T-cell (primary cell): ENCODE measurements at places on chromosomes 1 and 21. TPM values are rescaled to one million over a fixed set of nuclear protein-coding genes. Genes with fewer than 3 reads are reported as not detected.

Gene IFNLR1
- 2.4 TPM for total RNA-seq

Gene LPGAT1
- 47.1 TPM for total RNA-seq

Gene DCDC2B
- 0.18 TPM for total RNA-seq

Gene TCEA3
- 39.9 TPM for total RNA-seq

Gene KCNK1
- not detected for total RNA-seq

Gene PDPN
- not detected for total RNA-seq

Gene LEMD1
- total RNA-seq = not detected

Gene USH2A
- total RNA-seq = not detected

Gene DNAJC6
- 3.0 TPM for total RNA-seq

Gene GABRD
- not detected for total RNA-seq

Gene CA6
- total RNA-seq = 2.1 TPM

Gene E2F2
- total RNA-seq = 1.8 TPM

Gene NHLH1
- 0.16 TPM for total RNA-seq

Gene CENPF
- total RNA-seq = 3.2 TPM

DNA sequence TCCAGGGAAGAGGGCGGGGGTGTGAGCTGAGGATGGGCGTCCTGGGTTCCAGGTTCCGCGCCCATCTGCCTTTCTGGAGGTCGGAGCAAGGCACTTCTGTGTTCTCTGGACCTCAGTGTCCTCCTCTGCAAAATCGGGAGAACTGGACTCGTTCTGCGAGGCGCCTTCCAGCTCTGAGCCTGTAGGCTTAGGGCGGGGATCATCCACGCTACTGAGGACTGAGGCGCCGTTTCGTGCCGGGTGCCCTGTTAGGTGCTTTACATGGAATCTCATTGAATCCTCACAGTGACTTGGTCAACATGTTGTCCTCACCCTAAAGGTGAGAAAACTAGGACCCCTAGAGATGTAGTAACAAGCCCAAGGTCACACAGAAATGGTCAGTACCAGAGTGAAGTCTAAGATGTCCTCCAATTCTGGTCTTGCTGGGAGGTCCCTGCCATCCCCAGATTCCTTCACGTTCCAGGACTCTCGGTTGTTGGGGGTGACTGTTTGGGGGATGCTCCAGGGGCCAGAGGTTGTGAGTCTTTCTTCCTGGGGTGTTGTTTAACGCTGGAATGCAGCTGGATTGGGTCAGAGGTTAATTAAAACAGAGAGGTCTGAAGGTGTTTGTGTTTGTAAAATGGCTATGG lies 677 bp downstream of the PRKAA2 start:
- H3K36me3 ChIP-seq = no peaks in the 10 kb centered on the region
- H3K4me1 ChIP-seq = peaks cover 2% of the 10 kb centered on the region
- no peak overlapping the region for H3K27ac ChIP-seq

DNA sequence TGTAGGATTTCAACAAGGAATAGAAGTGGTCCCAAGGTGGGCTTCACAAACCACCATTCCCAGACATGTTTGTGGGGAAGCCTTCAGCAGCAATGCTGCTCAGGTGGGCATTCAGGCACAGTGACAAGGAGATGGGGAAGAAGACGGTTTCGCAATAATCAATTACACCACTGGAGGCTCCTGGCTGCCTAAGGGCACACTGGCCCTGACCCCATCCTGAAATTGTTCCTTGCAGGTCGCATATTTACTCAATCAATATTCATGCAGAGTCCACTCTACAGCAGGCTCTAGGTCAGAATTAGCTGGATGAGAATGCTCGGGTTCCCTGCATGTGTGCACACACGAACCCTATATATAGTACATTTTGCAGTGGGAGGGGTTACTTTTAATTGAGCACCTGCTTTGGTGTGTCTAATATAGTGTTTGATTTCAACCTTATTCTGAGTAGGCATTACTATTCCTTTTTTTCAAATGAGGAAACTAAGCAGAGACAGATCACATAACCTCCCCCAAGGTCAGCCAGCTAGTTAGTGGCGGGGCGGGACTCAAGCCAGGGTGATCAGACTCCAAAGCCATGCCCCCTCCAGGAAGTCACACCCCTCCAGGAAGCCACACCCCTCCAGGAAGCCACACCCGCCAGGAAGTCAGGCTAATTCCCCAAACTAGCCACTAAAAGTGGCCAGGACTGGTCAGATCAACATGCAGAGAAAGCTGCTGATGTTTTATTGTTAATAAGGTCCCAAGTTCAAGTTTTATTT lies 106.5 kb downstream of the HLCS start:
- peak; percentile 18 for DNase-seq
- no peaks in the 10 kb centered on the region for H3K36me3 ChIP-seq

GRCh38 chr1:192559115-192560006 lies 16.2 kb upstream of the RGS1 start:
- H3K4me3 ChIP-seq = no peak overlapping the region
- no peaks in the 10 kb centered on the region for H3K4me1 ChIP-seq
- H3K27ac ChIP-seq = no peak overlapping the region
- H3K27me3 ChIP-seq = no peaks in the 10 kb centered on the region
- H3K36me3 ChIP-seq = no peaks in the 10 kb centered on the region
- DNase-seq = no peak

DNA sequence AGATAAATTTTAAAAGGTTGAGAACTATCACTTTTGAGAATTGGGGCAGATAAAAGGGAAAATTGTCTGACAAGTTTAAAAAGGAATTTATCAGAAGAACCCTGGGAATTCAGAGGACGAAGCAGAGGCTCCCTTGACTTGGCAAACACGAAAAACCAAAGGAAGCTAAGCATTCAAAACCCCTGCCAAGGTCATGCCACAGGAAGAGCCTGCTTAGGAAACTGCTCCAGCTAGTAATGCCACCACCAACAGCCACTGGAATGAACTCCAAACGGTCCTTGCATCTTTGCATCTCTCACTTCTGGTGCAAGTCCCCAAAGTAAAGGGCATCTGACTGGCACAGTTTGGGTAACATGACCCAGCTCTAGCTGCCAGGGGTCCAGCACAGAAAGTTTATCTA lies 7.2 kb downstream of the GPBP1L1 start:
- no peak for DNase-seq
- no peak overlapping the region for H3K4me3 ChIP-seq
- no peaks in the 10 kb centered on the region for H3K27me3 ChIP-seq
- H3K4me1 ChIP-seq = peaks cover 43% of the 10 kb centered on the region

DNA sequence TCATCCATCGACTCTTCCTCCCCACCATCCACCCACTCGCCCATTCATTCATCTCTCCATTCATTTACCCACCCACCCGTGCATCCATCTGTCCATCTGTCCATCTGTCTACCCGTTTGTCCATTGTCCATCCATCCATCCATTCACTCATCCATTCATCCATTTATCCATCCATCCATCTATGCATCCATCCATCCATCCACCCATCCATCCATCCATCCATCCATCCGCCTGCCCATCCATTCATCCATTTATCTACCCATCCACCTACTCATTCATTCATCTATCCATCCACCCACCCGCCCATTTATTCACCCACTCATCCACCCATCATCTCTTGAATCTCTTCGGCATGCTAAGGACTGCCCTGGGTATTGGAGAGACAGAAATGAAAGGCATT lies 18.5 kb downstream of the ARHGEF10L start:
- H3K4me1 ChIP-seq = no peaks in the 10 kb centered on the region
- no peak overlapping the region for H3K27ac ChIP-seq
- no peaks in the 10 kb centered on the region for H3K36me3 ChIP-seq

GRCh38 chr1:159261721-159262494 lies 40.2 kb upstream of the FCER1A start:
- no peak overlapping the region for H3K4me3 ChIP-seq
- no peak for DNase-seq
- no peaks in the 10 kb centered on the region for H3K36me3 ChIP-seq

DNA sequence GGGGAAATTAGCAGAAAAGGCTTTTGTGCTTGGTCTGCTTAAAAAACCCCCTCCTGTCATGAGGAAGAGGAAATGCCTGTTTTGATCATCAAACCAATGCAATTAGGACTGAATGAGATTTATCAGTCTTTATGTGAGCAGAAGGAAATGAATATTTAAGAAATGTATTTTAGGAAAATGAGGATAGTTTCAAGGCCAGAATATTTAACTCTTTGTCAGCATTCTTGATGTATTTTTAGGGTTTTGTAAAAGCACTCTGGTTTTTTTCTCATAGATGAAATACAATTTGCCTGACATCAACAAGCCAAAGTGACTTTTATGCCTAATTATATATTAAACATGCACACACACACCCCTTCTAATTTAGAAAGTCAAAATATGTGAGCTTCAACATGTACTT lies 213.8 kb downstream of the GRIK1 start:
- DNase-seq = no peak
- no peaks in the 10 kb centered on the region for H3K36me3 ChIP-seq
- no peaks in the 10 kb centered on the region for H3K27me3 ChIP-seq
- H3K4me3 ChIP-seq = no peak overlapping the region
- no peak overlapping the region for H3K27ac ChIP-seq

DNA sequence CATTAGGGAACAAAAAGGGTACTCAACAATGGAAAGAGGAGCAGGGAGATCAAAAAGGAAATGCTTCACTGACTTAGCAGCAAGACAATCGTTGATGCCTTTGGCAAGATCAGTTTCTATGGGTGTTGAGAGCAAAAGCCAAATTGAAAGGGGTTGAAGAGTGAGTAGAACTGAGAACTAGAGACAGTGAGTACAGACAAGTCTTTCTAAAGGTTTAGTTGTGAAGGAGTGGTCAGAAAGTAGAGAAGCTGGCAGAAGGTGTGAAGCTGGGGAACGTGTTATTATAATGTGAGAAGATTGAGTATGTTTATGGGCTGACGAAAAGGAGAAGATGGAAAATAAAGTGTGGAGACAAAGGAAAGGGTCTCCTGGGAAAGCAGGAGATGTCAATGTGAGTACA lies 221.2 kb upstream of the USP25 start:
- no peak overlapping the region for H3K4me3 ChIP-seq
- H3K36me3 ChIP-seq = no peaks in the 10 kb centered on the region
- no peaks in the 10 kb centered on the region for H3K27me3 ChIP-seq
- no peak for DNase-seq
- H3K4me1 ChIP-seq = peaks cover 14% of the 10 kb centered on the region

DNA sequence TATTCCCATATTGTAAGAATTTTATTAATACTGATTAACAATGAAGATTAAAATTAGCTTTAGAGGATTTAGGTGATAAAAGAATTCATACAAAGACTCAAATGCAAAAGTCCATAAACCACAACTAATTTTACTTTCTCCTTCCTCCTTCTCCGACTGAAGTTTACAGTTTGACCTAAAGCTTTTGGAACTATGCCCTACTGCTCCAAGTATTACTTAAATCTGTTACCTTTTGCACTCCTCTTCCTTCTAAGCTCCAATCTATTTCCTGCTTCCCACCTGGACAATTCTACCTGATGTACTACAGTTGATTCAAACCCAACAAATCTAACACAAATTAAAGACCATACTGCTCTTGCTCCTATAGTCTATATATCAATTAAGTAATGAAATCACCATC lies 36.3 kb downstream of the ANKRD13C start:
- no peak overlapping the region for H3K4me3 ChIP-seq
- H3K27ac ChIP-seq = no peak overlapping the region
- H3K36me3 ChIP-seq = no peaks in the 10 kb centered on the region
- DNase-seq = no peak

- no peaks in the 10 kb centered on the region for H3K36me3 ChIP-seq
- no peaks in the 10 kb centered on the region for H3K4me1 ChIP-seq
Observed at GRCh38 chr1:96313216-96313615, 408.4 kb upstream of the PTBP2 start.

DNA sequence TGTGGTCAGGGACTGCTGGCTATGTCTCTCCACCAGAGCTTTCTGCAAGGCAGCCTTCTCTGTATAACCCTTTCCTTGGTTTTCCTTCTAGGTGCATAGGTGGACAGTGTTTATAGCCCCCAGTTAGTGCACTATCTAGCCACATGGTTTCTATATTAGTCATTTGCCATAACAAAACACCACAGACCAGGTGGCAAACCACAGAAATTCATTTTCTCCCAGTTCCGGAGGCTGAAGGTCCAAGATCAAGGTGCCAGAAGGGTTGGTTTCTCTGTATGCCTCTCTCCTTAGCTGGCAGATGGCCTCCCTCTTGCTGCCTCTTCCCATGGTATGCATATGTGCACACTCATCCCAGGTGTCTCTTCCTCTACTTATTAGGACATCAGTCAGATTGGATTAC lies 106.4 kb downstream of the KAZN start:
- no peak overlapping the region for H3K4me3 ChIP-seq
- no peaks in the 10 kb centered on the region for H3K27me3 ChIP-seq
- H3K36me3 ChIP-seq = no peaks in the 10 kb centered on the region
- DNase-seq = no peak

- no peak overlapping the region for H3K4me3 ChIP-seq
- H3K27me3 ChIP-seq = no peaks in the 10 kb centered on the region
- no peak for DNase-seq
- H3K4me1 ChIP-seq = no peaks in the 10 kb centered on the region
Observed at GRCh38 chr21:35485364-35485763, 436.3 kb upstream of the RUNX1 start.

GRCh38 chr21:40835184-40835694 lies 11.7 kb downstream of the DSCAM start:
- H3K4me3 ChIP-seq = no peak overlapping the region
- DNase-seq = no peak
- H3K27me3 ChIP-seq = no peaks in the 10 kb centered on the region
- no peak overlapping the region for H3K27ac ChIP-seq
- no peaks in the 10 kb centered on the region for H3K4me1 ChIP-seq

DNA sequence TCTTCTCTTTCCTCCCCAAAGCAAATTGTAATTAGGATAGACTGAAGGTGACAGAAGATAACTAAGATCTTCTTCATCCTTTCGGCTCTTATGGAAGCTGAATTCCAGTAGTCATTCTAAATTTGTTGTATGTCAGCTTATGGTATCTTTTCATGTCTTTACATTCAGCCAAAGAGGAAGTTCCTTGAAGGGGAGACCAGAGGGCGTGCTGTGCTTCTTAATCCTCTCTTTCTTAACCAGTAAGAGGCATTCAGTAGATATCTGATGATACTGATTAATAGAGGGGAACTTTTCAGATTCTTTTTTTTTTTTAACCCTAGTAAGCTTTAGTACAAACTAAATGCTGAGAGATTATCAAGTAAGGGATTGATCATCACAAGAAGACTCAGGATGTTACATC lies 102.3 kb downstream of the OSBPL9 start:
- no peaks in the 10 kb centered on the region for H3K27me3 ChIP-seq
- no peak for DNase-seq
- no peak overlapping the region for H3K27ac ChIP-seq
- no peaks in the 10 kb centered on the region for H3K36me3 ChIP-seq
- no peak overlapping the region for H3K4me3 ChIP-seq

GRCh38 chr1:40130892-40131291 lies 30.3 kb upstream of the RLF start:
- H3K4me1 ChIP-seq = no peaks in the 10 kb centered on the region
- H3K4me3 ChIP-seq = no peak overlapping the region
- H3K27ac ChIP-seq = no peak overlapping the region
- H3K36me3 ChIP-seq = no peaks in the 10 kb centered on the region
- DNase-seq = no peak

- peaks cover 5% of the 10 kb centered on the region for H3K36me3 ChIP-seq
- DNase-seq = peak; percentile 38
- peaks cover 14% of the 10 kb centered on the region for H3K4me1 ChIP-seq
- peak overlapping the region; percentile 82 for H3K27ac ChIP-seq
Observed at GRCh38 chr1:211259638-211260126, 516 bp downstream of the RCOR3 start.

DNA sequence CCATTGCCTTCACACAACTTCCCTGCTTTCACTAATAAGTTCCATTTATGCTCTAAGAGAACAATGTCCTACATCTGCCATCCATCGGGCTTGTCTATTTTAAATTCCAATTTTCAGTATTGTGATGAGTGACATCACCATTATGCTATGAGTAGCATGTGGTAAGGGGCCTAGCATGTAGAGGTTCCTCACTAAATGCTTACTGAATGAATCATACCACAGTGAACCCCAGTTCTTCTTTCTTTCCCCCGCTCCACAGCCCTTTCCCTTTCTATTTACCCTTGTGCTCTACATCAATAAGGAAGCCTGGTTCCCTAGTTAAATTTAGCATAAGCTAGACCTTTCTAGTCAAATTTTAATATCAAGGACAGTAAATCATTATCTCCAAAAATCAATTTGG lies 195.0 kb upstream of the RGS18 start:
- no peaks in the 10 kb centered on the region for H3K27me3 ChIP-seq
- H3K4me3 ChIP-seq = no peak overlapping the region
